ENCODE measurements at places on chromosomes 2 and 18. TPM values are rescaled to one million over a fixed set of nuclear protein-coding genes. Genes with fewer than 3 reads are reported as not detected.

DNA sequence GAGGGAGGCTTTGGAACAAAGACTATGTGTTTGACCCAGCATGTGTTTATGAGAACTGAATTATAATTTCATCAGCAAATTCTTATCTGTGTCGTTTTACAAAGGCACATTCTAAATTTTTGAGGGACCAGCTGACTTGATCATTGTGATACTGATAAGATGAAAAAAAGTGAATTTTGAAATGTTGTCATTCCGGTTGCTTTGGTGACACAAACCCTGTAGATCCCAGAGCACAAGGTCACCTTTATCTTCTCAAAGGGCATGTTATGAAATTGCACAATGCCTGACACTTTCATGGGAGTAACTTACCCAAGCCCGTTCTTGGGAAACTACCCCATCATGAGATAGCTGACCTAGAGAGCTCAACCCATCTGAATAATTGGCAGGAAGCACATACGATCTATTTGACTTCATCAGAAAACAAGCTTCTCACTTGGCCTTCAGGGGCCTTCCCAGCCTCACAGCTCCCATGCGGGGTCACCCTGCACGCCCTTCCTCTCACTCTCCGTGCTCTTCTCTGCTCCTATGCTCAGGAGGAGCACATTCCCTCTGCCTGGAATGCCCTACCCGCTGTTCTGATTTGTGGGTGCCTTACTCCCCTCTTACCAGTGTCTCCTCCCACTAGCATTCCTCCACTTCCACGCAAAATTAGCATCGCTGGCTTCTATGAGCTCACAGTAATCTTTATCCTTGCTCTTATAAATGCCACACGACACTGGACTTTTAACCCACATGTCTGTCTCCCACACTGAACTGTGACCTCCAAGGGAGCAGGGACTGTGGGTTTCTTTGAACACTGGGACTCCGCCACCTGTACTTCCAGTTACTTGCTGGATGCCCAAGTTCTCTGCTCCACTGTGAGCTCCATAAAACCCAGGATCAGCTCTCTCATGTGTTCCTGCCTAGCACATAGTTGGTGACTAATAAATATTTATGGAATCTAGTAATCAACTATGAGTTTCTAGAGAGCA, 555.8 kb upstream of the ID2 start:
- no peak for DNase-seq

DNA sequence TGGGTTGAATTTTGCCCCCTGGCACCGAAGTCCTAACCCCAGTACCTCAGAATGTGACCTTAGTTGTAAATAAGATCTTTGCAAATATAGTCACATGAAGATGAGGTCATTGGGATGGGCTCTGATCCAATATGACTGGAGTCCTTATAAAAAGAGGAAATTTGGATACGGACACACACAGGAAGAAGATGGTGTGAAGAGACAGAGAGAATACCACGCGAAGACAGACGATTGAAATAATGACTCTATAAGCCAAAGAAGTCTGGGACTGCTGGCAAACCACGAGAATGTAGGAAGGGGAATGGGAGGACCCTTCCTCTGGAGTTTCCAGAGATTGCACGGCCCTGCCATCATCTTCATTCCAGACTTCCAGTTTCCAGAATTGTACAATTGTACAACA, 98.6 kb downstream of the CPO start:
- DNase-seq: no peak

Gene SERPINB4
- polyA plus RNA-seq: not detected

DNA sequence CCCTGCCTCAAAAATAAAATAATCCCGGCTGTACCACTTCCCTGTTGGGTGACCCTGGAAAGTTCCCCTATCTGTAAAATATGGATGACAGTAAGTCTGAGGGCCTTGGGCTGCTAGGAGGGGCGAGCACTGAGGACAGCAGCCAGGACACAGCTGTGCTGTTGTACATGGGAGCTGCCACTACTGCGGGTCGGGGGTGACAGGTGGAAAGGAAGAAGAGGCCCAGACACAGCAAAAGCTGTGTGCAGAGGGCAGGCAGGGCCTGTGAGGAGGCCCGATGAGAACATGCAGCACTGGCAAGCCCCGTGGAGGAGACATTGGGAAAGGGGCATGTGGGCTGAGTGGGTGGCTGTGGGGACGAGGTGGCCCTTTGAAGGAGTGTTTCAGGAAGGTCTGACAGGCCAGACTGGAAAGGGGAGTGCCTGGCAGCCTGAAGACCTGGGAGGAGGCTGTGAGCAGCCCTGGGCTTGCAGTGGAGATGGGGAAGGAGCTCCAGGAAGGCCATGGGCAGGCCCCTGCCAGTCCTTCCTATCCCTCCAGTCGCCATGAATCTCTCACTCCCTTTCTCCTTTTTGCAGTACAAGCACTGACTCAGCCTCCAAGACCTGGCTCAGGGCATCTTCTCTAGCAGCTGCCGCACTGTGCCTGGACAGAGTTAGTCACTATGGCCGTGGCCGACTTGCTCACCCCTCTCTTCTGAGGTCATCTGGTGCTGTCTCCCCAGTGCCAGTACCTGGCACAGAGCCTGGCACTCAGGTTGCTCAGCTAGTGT, 28.9 kb upstream of the SEMA4C start:
- no peak for DNase-seq

GRCh38 chr2:218149848-218150440, 16.8 kb downstream of the CXCR1 start:
- DNase-seq: no peak

Gene SCN3A
- polyA plus RNA-seq: 0.28 TPM

Gene DOK6
- 17.1 TPM for polyA plus RNA-seq

DNA sequence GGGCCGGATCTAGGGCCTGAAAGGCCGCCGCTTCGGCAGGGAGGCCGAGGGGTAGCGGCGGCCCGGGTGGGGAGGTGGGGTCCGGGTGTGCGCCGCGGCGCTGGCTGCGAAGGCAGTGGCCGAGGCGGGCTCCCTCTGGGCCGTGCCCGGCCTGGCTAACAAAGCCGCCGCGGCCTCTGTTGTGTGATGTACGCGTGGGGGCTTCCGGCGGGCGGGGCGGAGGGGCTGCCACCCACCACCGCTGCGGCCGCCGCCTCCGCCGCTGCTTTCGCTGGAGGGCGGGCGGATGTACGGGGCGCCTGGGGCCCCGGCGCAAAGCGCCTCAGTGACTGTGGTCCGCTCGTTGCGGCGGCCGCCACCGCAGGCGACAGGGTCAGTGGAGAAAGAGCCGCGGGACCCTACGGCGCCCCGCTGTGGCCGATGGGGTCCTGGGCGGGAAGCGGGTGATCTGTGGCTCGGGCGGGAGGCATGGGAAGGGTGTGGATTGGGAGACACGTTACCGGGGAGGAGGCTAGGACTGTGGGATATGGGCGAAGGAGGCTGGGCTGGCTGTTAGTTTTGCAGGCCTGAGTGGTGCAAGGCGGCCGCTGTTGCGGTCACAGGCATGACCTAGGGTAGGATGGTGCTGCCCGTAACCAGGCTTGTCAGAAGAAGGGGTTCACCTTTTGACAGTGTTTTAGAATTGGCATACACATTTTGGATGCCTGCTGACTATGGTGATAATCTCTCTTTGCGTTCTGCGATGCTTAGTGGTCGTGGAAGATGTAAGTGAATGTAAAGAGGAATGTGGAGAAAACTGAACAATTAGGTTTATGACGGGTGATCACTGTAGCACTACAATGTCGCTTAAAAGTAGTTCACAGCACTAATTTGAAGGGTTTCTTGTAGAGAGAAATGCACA, 662 bp downstream of the BZW1 start:
- peak; percentile 23 for DNase-seq

Gene ACADL
- 13.8 TPM for polyA plus RNA-seq

- no peak for DNase-seq
Measured at GRCh38 chr2:8203364-8203763, 478.5 kb upstream of the ID2 start.

Data from renal cortex interstitium (tissue), 15 donors.